ENCODE measurements at places on chromosomes 1 and 21.

DNA sequence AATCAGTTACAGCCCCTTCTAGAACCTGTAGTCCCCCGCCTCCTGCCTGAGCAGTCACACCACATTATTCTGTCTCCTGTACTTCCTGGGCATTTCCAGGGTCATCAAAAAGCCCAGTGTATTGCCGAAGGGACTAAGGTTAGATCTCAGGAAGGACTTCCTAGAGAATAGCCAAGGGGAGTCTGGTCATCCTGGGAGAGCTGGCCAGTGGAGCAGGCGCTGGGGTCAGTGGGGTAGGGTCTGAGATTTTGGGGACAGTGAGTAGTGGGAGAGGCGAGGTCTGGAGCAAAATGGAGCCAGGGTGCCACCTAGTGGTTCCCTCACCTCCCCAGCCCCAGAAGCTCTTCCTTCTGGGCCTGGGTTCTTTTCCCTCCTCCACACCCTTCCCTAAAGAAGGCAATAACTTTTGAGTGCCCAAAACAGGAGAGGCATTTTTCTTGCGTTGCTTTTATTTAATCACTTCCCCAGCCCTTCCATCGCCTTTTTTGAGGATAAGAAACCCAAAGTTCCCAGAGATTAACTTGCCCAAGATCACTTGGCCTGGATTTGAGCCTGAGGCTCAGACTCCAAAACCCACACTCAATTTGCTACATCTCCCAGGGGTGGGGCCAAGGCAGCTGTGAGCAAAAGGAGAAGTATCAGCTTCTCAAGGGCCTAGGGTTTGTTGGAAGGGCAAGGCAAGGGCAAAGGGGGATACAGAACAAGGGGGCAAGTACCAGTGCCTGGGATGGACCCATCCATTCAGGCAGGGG, 7.3 kb upstream of the PMVK start:
- DNase-seq, result peak; percentile 81

DNA sequence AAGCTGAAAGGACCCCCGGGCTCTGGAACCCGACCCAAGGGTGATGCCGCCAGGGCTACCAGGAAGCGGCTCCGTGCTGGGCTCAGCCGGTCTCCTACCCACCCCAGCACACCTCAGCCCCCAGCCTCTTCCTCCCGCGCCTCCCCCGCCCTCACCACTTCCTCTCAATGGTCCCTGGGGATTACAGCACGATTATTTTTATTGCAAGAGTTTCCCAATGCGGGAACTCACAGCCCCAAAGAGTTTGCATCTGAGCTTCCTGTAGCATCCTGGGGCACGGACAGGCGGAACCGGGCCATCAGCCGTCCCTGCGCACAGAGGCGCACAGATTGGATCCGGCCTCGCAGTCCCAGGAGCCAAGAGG, 8.7 kb upstream of the SLX9 start:
- no peak for DNase-seq

DNA sequence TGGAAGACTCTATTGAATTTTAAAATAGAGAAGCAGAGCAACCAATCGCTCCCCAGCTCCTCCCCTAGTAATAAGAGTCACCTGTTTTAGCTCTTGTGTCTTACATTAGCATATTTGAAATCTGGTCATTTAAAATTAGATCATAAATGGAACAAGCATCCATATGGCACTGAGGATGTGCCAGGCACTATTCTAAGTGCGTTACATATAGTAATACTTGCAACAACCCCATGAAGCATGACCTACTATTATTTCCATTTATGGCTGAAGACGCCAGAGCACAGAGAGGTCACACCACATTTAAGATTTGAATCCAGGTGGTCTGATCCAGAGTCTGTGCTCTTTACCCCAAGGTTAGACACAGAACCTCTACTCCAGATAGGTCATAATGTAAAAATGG, 82.0 kb upstream of the HIVEP3 start:
- no peak for DNase-seq

DNA sequence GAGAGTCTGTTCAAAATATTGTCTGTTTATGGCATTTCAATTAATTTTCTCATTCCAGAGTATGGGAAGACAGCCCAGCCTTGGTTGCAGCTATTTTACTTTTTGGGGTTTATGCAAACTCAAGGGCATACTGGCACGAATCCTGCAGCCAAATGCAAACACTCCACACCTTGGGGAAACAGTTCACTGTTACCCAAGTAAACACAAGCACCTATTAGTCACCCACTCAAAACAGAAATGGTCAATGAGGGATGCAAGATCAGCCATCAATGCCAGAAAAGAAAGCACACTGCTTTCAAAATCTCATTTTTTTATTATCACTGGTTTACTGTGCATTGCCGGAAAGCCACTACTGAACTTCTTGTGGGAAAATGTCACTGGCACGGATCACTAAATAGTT, 170.6 kb downstream of the RUNX1 start:
- DNase-seq, result no peak

GRCh38 chr1:13628218-13628617, 44.6 kb downstream of the PDPN start:
- DNase-seq, result peak; percentile 18

- DNase-seq, result no peak
Measured at GRCh38 chr1:43552813-43553212, 22.1 kb downstream of the PTPRF start.

DNA sequence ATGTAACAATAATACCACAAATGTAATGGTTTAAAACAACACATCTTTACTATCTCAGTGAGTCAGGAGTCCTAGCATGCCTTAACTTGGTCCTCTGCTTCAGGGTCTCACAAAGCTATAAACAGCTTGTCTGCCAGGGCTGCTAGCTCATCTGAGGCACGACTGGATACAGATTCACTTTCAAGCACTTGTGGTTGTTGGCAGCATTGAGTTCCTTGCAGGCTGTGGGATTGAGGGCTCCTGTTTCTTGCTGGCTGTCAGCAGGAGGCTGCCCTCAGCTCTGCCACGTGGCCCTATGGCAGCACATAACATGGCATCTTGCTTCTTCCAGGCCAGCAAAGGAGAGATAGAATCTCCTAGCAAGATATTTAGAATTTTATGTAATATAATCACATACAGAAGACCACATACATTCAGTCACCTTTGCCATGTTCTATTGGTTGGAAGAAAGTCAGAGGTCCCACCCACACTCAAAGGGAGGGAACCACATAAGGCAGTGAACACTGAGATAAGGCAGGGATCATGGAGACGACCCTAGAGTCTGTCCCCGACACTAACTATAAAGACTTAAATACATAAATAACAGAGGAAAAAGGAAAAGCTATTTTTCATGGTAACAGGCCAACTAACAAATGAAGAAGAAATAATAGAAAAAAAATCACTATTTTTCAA, 18.9 kb upstream of the IPP start:
- peak; percentile 26 for DNase-seq

DNA sequence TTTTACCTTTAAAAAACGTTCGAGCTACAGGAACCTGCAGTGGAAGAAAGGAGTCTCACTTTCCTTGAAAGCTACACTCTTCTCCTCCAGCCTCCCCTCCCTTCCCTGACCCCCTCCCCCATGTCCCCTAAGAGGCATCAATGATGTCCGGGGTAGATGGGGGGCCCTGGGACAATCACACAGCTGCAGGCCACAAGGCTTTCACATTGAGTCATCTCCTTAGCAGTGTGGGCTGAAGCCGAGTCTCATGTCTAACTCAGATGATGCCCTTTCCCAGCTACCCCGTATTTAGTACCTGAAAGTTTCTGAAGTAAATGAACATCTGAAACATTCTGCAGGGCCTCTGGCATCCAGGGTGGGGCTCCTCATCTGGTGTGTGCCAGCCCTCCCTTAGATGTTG, 6.3 kb upstream of the GPR25 start:
- no peak for DNase-seq

DNA sequence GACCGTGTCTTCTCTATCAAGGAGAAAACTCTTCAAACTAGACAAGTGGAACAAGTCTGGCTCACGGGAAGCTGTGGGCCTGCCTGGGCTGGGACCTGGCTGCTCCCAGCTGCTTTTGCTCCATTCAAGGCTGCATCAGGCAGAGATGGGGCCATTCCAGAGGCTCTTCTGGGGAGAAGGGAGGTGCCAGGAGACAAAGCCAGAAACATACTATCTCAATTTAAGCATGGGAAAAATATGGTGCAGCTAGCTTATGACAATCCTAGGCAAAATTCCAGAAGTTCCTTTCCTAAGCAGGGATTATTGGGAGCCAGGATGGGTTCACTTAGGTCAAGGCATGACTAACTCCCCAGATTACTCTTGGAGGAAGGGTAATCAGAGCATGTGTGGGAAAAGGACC, 90.8 kb upstream of the SLC2A1 start:
- DNase-seq, result peak; percentile 72

Measured in NCI-H82 (cell line).